ENCODE measurements at places on chromosomes 5 and 9. TPM values are rescaled to one million over a fixed set of nuclear protein-coding genes. Genes with fewer than 3 reads are reported as not detected.

- DNase-seq = no peak
Measured at GRCh38 chr9:127700594-127701255, 6.1 kb upstream of the CFAP157 start.

GRCh38 chr5:158965334-158965733, 134.4 kb downstream of the EBF1 start:
- no peak for DNase-seq

DNA sequence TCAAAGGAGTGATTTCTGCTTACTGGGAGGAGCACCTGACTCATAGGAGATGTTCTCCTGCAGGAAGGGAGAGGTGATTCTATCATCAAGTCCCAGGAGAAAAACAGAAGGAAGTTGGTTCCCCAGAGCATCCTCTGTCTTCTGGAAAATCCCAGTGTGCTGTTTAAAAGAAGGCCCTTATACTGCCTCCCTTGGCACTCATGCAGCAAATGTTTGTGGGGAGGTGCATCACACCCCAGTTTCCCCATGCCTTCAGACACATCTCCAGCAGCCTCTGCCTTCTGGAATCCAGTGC, 63.1 kb downstream of the PPARGC1B start:
- DNase-seq = no peak

DNA sequence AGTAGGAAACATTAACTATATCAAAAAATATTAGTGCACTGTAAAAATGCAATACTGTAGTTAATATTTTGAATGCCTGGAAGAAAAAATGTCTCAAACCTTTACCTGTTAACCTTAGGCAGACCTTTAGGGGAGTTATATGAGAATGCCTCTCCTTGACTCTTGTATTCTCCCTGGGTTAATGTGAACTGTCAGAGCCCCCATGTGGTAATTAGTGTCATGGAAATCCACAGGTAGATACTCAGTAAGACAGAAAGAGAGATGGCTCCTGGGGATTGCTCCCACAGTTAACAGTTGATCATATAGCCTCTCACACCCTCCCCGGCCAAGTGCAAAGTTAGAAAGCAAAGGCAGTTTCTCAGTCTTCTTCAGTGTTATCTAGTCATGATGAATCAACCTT, 742.8 kb downstream of the NR2F1-AS1 start:
- no peak for DNase-seq

DNA sequence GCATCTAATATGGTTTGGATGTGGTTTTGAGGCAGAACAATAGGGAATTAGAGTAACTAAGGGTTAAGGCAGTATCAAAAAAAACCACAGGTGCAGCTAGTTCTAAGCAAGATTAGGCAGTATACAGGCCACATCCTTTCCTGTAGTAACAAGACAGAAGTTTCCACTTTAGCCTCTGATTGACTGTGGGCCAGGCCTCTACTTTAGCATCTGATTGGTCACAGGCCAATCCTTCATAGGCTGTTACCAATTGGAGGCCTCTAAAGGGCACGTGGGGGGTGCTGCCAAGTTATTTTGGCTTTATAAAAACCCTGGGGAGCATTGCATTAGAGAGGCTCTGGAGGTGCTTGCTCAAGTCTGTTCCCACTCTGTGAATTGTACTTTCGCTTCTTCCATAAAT, 144.1 kb upstream of the ST8SIA4 start:
- no peak for DNase-seq

- no peak for DNase-seq
Measured at GRCh38 chr9:70902692-70903131, 218.7 kb downstream of the TRPM3 start.

- DNase-seq = no peak
Measured at GRCh38 chr5:180865981-180866695, 5.1 kb upstream of the ZFP62 start.

DNA sequence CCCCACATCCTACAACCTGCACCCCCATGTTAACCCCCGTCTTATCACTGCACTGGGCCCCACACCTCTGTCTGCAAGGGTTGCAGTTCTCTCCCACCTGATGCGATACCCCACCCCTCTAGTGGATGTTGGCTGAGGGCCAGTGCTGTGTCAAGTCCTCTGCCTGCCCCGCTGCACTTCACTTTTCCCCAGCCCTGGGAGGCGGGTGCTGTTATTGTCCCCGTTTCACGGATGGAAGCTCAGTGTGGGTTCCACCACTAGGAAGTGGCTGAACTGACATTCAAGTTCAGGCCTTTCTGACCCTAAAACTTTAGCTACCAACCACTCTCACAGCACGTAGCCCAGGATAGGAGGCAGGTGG, 3.5 kb downstream of the SNCB start:
- no peak for DNase-seq

GRCh38 chr5:147482706-147483180, 27.1 kb downstream of the DPYSL3 start:
- DNase-seq = no peak

DNA sequence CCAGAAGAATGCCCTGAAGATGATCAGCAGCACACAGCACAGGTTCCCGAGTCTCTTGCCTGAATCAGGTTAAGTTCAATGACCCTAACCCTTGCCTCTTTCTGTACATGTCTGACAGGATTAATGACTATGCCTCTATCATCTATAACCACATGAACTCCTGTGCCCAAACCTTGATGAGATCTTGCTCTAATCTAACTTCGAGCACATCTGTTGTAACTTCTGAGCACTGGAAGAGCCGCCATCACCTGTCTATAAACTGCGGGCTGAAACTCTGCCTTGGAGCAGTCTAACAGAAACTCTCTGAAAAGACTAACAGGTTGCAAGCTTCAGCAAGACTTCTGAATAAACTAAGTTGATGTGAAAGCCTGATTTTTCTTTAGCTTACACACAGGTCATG, 44.5 kb downstream of the SERINC5 start:
- DNase-seq = no peak

- no peak for DNase-seq
Measured at GRCh38 chr9:122392714-122393113, 21.9 kb downstream of the PTGS1 start.

- DNase-seq = no peak
Measured at GRCh38 chr5:166358127-166358830, 1933.2 kb upstream of the WWC1 start.

- no peak for DNase-seq
Measured at GRCh38 chr5:33261305-33261704, 179.5 kb upstream of the TARS1 start.

Gene SPIN1
- 56.6 TPM for total RNA-seq

Gene ACSL6
- 4.4 TPM for total RNA-seq

Gene NXNL2
- total RNA-seq = not detected

Gene PCDHGB2
- 8.7 TPM for total RNA-seq

Gene STXBP1
- total RNA-seq = 49.4 TPM

Gene TUSC1
- 13.1 TPM for total RNA-seq

Gene TMEM174
- not detected for total RNA-seq

Measured in left ventricle myocardium superior (tissue), 1 donor.